ENCODE measurements at places on chromosomes 12 and 14.

GRCh38 chr14:20118795-20119194 lies 8.3 kb downstream of the OR4K17 start:
- no peak for DNase-seq

DNA sequence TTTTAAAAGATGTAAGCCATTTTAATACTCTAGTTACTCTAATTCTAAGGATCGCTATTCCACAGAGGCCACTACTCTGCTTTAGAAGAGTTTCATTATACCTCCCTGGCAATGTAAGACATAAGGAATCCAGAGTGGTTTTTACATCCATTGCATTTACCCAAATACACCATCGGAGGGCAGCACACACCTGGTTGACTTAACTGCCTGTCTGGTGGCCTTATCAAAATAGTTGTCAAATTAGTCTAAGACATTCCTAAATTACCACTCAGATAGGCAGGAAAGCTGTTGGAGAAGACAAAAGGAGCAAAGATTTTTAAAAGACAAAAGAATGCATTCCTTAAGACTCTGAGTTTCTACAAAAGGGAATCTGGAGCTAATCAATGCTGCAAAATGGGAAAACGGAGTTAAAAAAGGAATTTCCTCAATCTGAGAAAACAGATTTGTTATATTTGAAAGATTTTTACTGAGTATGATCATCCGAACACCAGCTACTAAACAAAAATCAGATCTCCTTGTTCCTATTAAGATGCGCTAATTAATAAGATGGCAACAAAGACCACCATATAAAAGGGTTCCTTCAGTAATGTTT lies 33.8 kb upstream of the FGD4 start:
- peak; percentile 60 for DNase-seq

DNA sequence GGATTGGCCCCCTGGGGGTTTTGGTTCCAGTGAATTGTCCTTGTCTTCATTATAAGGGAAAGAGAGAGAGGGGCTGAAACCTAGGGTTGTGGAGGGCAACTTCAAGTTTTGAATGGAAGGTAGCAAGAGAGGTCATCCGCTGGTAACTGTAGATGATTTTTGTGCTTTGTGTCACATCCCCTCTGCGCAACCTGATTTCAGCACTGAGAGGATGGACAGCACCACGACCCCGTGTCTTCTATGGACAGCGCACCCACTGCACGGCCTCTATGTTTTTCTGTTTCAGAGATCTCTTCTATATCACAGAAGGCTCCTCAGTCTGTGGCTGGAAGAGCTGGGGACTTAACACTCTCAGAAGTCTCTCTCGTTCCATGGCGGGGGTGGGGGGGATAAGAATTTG lies 127.0 kb upstream of the RPH3A start:
- DNase-seq = peak; percentile 66

- no peak for DNase-seq
Observed at GRCh38 chr14:103727313-103727980, 11.8 kb downstream of the ZFYVE21 start.

GRCh38 chr12:42985506-42985905 lies 396.0 kb upstream of the PRICKLE1 start:
- DNase-seq = no peak

DNA sequence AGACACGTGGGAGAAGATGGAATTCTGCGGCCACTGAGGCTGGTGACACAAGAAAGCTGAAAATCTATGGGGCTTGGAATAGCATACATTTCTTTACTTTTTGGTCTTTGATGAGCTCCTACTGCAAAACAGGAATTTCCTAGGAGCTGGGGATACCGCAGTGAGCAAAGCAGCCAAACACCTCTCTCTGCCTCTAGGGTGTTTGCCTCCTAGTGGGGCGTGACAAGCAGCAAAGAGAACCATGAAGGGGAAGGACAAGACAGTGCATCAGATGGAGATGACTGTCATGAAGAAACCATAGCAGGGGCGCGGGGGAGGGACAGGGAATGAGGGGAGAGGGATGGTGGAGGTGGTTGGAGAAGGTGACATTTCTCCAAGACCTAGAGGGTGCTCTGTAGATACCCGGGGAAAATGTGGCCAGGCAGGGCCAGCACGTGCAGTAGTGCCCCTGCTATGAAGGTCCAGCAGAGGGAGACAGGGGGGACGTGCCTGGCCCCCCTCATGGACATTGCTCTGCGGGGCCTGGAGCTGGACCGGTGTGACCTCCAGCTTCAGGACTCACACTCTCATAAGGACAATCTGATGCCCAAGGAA lies 58.6 kb downstream of the SERPINA3 start:
- DNase-seq = no peak

- DNase-seq = no peak
Observed at GRCh38 chr14:63875311-63875710, 22.5 kb downstream of the SYNE2 start.

DNA sequence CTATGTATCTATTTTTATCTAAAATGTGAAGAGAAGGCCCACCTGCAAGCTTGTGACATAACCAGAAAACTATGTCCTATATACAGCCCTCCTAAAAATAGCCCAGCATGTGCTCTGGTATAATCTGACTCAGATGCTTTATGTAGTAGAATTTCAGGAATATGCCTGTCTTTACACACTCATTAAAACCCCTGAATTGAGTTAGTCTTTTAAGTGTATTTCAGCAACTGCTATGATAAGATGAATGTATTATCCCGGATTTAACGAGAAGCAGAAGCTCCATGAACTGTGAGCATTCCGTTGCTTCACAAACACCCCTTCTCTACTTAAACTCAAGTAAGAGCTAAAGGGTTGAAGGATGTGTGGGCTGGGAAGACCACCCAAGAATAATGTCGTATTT lies 89.9 kb upstream of the PRICKLE1 start:
- no peak for DNase-seq

DNA sequence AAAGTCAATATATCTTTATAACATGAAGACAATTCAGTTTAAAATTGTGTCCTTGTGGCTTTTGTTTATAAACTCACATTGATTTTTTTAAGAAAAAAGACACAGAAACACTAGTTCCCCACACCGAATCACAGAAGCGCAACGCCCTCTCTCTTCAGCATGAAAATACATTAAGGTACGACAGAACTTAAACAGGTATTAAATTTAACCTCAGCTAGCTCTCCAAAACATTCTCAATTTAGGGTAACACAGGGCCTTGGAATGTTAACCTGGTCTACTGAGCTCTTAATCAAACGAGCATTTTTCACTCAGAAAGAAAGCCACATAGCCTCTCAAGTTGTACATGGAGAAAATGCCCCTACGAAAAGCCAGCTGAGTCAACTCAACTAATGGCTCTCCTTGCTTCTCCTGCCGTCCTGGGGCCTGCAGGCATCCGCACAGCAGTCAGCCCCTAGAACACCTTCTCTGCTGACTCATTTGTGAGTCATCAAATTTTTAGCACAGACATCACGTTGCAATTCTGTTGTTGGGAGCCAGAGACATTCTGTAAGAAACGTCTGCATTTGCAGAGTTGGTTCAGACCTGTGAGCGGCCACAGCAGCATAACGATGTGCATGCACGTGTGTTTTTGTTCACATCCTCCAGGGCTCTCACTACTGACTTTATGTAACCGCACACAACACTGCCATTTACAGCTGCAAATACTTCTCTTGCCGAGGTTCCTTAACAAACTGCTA lies 141.6 kb downstream of the ITPR2 start:
- DNase-seq = peak; percentile 48

GRCh38 chr14:92582706-92583452 lies 69.3 kb downstream of the RIN3 start:
- no peak for DNase-seq

GRCh38 chr12:107449891-107450290 lies 235.7 kb upstream of the PWP1 start:
- DNase-seq = no peak

- DNase-seq = peak; percentile 63
Observed at GRCh38 chr14:68458840-68459469, 333.9 kb downstream of the ZFP36L1 start.

DNA sequence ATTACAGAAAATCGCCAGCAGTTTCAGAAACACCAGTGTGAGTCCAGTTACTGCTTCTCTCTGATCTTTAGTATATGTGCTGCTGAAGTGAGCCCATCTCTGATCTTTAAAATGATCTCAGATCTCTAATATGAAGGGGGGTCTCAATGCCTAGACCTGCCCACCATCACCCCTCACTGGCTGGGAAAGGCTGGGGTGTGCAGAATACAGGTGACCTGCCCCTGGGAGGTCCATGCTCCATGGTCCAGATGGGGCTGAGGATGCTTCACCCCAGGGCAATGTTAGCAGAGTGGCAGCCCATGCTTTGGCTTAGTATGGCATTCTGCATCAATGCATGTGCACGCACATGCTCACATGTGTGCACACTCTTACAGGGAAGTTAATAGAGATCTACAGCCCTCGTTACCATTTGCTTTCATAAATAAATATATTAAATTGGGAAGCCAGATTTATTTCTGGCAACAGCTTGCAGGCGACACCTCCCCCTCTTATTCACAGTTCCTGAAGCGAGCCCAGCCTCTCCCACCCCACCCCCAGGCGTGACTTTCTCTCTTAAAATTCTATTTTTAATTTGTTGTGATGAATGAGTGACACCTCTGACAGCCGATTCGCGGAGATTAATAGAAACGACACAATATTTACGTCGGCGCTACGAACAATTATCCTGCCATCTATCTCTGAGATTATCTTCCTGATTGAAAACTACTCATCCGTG lies 104.7 kb upstream of the ESRRB start:
- no peak for DNase-seq

GRCh38 chr14:94036313-94037167 lies 10.4 kb downstream of the OTUB2 start:
- DNase-seq = peak; percentile 70

DNA sequence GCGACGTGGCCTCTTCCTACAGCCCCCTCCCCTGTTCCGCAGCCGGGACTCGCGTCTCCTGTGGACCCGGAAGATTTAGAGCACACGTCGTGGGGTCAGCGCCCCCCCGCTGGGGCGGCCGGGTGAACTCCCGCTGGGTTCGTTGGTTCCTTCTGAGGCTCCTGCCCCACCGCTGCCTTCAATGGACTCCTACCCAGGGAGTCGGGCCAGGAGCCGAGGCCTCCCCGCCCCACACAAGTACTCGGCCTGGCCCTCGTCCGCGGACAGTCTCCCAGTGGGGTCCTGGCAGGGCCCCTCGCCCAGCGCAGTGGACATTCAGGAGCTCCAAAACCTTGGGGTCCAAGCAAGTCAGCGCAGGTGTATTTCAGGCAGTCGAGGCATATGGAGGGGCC lies 1.2 kb downstream of the MMP17 start:
- DNase-seq = no peak

DNA sequence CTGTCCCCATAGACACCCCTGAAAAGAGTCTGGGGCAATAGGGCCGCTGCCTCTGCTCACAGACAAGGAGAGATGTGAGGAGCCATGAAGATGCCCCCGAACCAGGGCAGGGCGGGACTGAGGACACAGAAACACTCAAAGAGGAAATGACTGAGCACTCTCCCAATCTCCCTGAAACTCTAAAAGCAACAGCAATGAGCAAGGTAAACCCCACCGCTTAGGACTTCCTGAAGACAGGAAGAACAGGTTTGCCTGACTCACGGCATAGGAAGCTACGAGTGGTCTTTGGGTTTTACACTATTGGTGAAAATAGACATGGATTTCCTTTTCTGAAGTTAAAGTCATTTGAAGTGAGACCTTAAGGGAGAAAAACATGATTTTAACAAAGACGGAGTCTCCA lies 32.5 kb downstream of the STX2 start:
- DNase-seq = no peak

DNA sequence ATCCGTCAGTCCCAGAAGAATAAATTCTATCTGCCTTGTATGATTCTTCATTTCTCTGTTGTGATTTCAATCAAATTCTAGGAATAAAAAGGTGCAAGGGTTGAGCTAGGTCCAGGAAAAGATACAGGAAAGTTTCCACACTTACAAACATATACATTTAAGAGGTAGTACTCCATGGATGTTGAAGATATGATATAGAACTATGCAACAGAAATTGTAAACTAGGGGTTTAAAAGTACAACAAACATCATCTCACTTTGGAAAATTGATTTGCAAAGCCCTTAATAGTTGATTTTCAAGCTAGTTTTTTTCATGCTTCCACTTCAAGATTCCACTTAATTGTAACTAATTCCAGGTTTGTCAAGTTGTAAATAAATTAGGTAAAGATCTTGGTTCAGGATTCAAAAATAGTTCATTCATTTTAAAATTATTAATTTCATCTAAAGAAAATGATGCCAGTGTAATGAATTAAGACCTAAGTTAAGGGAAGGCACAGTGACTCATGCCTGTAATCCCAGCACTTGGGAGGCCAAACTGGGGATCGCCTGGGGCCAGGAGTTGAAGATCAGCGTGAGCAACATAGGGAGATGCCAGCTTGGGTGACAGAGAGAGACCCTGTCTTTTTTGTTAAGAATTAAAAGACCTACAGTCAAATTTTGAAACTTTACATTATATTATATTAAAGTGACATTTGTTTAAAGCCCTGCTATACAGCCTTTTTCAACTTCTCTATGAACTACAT lies at the start of gene OR6C70:
Gene OR6C70 (minus strand): TSS at position 51 of the 742 bp plus-strand sequence. CDS start 0 bp downstream, at position 51.
- DNase-seq = no peak

GRCh38 chr14:102692334-102692733 lies 84.9 kb upstream of the TRAF3 start:
- no peak for DNase-seq

- DNase-seq = peak; percentile 26
Observed at GRCh38 chr12:102481705-102482425, 1.5 kb upstream of the IGF1 start.
